Kasumi-1 (cell line): ENCODE measurements at places on chromosomes 3 and 15.

DNA sequence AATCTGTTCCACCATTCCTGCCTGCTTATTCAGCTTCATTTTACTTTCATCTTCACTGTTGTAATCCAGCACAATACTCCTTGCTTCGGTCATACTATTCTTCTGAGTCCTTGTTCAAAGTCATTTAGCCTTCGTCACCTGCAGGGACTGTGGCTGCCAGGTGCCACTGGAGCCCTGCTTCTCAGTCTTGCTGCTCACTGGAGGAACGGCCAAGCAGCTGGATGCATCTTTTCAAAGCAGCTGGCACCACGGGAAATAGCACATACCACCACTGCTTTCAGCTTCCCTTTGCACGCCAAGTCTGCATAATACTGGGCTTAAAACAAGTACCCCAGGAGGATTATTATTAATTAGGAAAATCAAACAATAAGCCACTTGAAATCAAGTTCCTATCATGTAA lies 287.6 kb downstream of the BCHE start:
- DNase-seq = no peak

- no peak for DNase-seq
Observed at GRCh38 chr3:79598594-79598993, 169.2 kb downstream of the ROBO1 start.

- no peak for DNase-seq
Observed at GRCh38 chr3:69871251-69871650, 128.3 kb upstream of the SAMMSON start.

DNA sequence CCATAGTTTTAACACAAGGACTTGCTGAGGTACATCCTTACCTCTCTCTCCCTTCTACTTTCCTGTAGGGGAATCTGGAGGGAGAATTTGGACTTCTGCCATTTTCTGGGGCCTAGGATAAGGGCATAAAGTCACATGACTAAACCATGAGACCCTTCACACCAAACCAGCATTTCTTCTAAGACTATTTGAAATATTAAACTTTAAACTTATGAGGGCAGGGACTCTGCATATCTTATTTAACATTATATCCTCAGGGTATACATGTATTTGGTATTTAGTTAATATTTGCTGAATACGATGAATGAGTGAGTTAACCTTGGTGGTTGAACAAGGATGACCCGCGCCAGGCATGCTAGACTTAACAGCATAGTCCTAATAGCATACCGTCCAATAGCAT lies 63.4 kb downstream of the USP13 start:
- no peak for DNase-seq

DNA sequence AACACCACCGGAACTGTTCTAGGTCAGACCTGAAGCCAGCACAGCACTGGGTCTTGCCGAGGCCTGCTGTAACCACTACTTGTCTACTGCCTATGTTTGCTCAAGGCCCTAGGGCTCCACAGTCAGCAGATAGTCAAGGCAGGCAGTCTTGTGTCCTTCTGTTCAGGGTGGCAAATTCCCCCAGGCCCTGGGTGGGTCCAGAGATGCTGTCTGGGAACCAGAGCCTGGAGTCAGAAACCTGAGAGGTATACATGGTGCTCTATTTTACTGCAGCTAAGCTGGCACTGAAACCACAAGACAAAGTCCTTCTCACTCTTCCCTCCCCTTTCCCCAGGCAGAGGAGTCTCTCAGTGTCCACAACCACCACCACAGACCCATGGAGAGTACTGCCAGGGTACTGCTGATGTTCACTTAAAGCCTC lies 89.9 kb downstream of the BBX start:
- DNase-seq = no peak

DNA sequence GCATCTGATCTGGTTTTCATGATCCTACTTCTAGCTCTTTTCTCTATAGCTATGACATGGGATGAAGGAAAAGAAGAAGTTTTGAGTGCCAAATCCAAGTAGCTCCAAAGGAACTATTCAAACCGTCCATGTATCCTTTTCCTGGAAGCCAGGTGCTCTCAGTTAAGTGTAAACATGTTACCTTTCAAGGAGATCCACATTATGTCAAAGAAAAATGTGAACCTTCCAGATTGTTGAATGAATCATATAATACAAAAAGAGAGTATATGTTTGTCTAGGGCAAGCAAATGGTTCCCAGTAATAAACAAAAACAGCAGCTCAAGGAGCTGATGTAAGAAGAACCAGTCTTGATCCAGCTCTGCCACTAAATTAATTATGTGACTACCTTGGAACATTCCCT lies 534.9 kb downstream of the MAGI1 start:
- DNase-seq = no peak

DNA sequence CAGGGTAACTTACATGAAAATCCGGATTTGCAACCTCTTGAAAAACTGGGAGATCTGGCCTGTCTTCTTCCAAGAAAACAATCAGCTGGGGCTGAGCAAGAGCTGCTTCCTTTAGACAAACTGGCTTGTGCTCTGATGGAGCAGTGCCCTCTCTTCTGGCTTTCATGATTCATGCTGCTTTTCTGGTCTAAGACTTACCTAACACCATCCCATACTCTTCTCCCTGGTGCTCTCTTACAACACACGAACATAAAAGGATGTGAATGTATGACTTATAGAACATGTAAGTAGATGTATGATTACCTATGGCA lies 9.9 kb downstream of the TJP1 start:
- DNase-seq = no peak
